Endothelial cell of umbilical vein (primary cell): ENCODE measurements at places on chromosomes 3 and 15. TPM values are rescaled to one million over a fixed set of nuclear protein-coding genes. Genes with fewer than 3 reads are reported as not detected.

GRCh38 chr15:92393071-92393979 is at the start of gene ST8SIA2:
TSS of gene ST8SIA2 (plus strand) at chr15:92393881. CDS start at chr15:92394065, 184 bp downstream.
- H3K4me1 ChIP-seq, result peaks cover 2% of the 10 kb centered on the region
- peak; percentile 3 for DNase-seq
- H3K36me3 ChIP-seq, result no peaks in the 10 kb centered on the region
- peaks cover 43% of the 10 kb centered on the region for H3K27me3 ChIP-seq
- H3K27ac ChIP-seq, result no peak within 1 kb of the TSS

DNA sequence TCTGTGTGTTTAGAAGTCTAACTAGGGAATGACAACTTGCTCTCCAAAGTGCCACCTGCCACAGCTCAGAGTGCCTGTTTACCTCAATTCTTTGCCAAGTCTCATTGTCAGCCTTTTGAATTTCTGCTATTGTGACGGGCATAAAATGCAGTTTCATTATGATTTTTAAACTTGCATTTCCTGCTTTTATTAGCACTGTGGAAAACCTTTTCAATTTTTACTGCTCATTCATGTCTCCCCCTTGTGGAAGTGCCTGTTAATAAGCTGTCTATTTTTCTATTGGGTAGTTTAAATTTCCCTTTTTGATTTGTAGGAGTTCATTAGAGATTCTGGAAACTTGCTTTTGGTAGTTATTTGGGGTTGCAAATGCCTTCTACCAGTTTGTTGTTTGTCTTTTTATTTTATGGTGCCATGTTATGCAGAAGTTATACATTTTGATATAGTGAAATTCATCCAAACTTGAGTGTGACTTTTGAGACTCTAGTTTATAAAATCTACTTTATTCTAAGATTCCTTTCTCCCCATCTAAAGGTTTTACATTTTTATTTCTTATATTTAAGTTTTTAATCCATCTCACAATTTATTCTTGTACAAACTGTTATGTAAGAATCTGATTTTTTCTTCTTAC is 53.9 kb upstream of the FRMD4B start:
- no peaks in the 10 kb centered on the region for H3K36me3 ChIP-seq
- H3K27me3 ChIP-seq, result no peaks in the 10 kb centered on the region
- H3K4me1 ChIP-seq, result no peaks in the 10 kb centered on the region
- no peak overlapping the region for H3K27ac ChIP-seq

DNA sequence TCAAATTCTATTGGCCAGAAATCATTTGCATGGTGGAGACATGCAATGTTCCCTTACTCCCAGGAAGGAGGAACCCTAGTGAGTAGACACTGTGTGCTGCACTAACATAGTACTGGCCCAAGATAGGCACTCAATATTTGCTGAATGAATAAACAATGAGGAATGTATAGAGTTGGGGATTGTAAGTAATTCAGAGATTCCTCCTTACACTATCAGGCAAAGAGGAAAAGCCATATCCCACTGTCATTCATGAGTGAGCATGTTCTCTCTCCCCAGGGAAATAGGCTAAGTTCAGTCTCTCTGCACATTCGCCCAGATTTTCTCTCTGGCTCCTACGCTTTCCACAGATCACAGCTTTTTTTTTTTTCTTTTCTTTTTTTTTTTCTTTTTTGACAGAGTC is 154.9 kb upstream of the WNT5A start:
- H3K36me3 ChIP-seq, result no peaks in the 10 kb centered on the region
- H3K4me1 ChIP-seq, result no peaks in the 10 kb centered on the region
- DNase-seq, result no peak
- H3K27me3 ChIP-seq, result no peaks in the 10 kb centered on the region
- no peak overlapping the region for H3K4me3 ChIP-seq

DNA sequence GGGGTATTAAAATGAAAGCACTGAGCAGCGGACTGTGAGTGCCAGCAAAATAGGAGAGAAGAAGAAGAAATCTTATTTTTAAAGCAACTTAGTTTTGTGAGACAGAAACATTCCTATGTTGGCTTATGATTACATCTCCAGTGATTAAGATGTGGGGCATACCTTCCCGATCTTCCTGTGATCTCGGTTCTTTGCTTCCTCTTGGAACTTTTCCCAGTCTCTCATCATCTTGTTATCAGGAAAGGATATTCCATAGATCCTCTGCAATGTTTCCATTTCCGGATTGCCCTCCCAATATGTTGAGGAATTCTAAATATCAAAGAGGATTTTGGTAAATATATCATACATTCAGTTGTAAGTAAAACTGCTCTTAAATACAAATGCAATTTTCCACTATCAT is 22.2 kb downstream of the TARS3 start:
- DNase-seq, result peak; percentile 42
- no peaks in the 10 kb centered on the region for H3K36me3 ChIP-seq
- no peak overlapping the region for H3K4me3 ChIP-seq
- no peaks in the 10 kb centered on the region for H3K27me3 ChIP-seq
- peak overlapping the region; percentile 13 for H3K27ac ChIP-seq

GRCh38 chr3:82224661-82225060 is 463.2 kb upstream of the GBE1 start:
- no peak overlapping the region for H3K27ac ChIP-seq
- H3K27me3 ChIP-seq, result no peaks in the 10 kb centered on the region
- no peak for DNase-seq
- H3K4me1 ChIP-seq, result no peaks in the 10 kb centered on the region

GRCh38 chr3:133915685-133916658 is 20.3 kb upstream of the RAB6B start:
- no peaks in the 10 kb centered on the region for H3K4me1 ChIP-seq
- H3K27me3 ChIP-seq, result peaks cover 2% of the 10 kb centered on the region
- no peak overlapping the region for H3K4me3 ChIP-seq
- H3K27ac ChIP-seq, result no peak overlapping the region
- no peak for DNase-seq

GRCh38 chr15:63597821-63598220 is 634 bp downstream of the FBXL22 start:
- no peak overlapping the region for H3K4me3 ChIP-seq
- no peaks in the 10 kb centered on the region for H3K27me3 ChIP-seq
- no peak for DNase-seq
- H3K4me1 ChIP-seq, result peaks cover 10% of the 10 kb centered on the region
- peaks cover 4% of the 10 kb centered on the region for H3K36me3 ChIP-seq

DNA sequence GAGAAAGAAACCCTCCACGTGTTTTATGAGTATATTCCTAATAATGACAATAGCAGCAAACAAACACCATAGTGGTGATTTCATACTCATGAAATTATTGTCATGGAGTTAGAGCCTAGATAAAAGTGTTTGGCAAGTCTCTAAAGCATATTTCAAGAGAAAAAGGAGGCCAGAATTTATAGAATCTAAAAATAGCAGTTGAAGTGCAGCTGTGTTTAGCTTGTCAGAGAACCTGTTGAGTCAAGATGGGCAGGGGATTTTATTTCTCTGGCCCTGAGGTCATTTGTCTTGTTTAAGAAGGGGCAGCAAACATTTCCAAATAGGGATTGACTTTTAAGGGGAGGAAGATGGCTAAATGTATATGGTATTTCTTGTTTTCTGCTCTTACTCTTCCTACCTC is 279.6 kb upstream of the CTDSPL start:
- H3K4me1 ChIP-seq, result no peaks in the 10 kb centered on the region
- no peak overlapping the region for H3K4me3 ChIP-seq
- no peaks in the 10 kb centered on the region for H3K36me3 ChIP-seq
- no peak for DNase-seq

GRCh38 chr3:95655363-95655986 is 1158.9 kb upstream of the EPHA6 start:
- H3K4me3 ChIP-seq, result no peak overlapping the region
- no peaks in the 10 kb centered on the region for H3K4me1 ChIP-seq
- H3K36me3 ChIP-seq, result no peaks in the 10 kb centered on the region
- no peak overlapping the region for H3K27ac ChIP-seq
- DNase-seq, result no peak

DNA sequence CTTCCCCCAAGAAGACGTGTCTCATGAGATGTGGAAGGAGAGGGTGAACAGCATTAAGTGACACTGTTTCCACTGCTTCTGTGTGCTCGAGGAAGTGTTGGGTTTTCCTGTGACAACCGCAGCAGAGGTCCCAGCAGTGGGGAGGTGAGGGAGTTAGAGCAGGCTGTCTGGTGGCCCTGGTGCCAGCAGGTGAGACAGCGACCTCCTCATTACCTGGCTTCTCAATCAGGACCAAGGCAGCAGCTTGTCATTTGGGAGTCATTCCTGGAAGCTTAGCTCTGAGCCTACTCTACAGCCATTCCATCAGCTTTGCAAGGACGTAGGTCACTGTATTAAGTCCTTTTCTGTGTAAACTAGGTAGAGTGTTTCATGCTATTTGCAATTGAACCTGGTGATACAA is 63.3 kb upstream of the RGMA start:
- no peaks in the 10 kb centered on the region for H3K27me3 ChIP-seq
- H3K4me3 ChIP-seq, result no peak overlapping the region
- no peak for DNase-seq
- no peak overlapping the region for H3K27ac ChIP-seq
- no peaks in the 10 kb centered on the region for H3K36me3 ChIP-seq
- no peaks in the 10 kb centered on the region for H3K4me1 ChIP-seq

DNA sequence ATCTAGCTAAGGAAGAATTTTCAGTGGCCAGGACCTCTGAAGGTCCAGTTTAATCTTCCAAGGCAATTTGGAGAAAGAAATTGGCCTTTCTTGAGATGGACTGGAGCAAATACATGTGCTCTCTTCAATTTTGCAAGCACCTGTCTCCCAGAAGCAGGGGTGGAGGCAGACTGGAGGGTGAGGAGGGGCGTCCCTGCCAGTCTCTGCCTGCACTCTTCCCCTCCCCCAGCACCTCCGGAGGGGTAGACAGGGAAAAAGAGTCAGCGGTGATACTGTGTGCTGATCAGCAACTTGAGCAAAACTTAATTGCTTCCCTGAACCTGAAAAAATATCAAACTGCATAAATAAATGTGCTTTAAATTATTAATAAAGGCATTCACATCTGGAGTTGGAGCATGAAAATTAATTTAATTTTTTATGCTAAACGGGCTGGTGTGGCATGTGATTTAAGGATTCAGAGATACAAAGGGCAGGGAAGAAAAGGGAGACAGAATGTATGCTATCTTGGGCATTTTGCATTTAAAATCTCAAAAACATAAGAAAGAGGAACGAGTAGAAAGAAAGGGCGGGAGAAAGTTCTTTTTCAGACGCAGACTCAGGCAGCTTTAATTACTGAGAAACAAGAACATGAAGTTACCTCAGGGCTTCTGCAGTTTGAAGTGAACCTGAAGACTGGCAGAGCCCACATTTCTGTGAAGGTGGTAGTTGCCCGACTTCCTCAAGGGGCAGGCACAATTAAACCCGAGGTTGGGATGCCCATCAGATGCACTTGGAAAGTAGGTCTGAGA is 319.7 kb downstream of the UACA start:
- DNase-seq, result no peak
- H3K27me3 ChIP-seq, result peaks cover 4% of the 10 kb centered on the region
- H3K4me1 ChIP-seq, result no peaks in the 10 kb centered on the region

DNA sequence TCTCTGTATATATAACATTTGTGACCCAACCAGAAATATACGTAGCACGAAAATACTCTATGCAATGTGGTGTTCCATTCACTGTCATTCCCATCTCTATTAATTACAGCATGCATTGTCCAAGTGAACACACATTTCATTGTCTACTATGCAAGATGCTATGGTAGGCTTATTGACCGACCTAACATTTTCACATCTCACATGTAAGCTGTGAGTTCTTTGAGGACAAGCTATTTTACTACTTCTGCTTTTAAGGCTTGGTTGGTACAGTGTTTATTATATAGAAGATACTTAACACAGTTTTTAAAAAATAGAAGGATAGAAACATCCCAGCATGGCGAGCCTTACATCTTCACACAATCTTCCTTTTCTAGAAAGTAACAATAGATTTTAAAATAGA is 164.4 kb downstream of the KLHL25 start:
- DNase-seq, result no peak
- H3K36me3 ChIP-seq, result no peaks in the 10 kb centered on the region
- H3K4me1 ChIP-seq, result no peaks in the 10 kb centered on the region
- H3K27me3 ChIP-seq, result no peaks in the 10 kb centered on the region

DNA sequence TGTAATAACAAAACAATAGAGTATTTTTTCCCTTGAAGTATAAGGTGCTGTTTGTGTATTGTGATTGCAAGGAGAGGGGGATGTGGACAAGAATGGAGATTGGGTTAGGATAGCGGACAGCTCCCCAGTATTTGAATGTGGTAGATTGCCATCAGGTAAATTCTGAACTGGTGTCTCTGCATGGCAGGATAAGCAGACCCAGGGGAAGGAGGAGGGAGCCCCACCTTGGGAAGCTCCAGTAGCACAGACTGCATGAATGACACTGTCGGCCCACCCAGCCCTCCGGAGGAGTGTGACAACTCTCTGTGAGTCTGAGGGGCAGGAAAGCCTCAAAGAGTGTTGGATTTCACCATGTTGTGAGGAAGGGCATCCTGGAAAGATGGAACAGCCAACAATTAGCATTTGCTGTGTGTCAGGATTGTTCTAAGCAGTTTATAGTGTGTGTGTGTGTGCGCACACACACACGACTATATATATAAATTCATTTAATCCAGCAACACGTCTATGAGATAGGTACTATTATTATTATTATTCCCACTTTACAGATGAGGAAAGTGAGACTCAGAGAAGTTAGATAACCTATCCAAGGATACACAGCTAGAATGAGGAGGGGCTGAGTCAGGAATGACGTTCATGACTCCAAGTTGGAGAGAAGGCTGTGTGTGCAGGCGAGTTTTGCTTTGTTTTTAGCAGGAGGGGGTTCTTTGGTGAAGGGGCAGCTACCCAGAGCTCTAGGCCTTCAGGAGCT is 63.4 kb upstream of the LCTL start:
- H3K36me3 ChIP-seq, result no peaks in the 10 kb centered on the region
- no peaks in the 10 kb centered on the region for H3K27me3 ChIP-seq
- H3K4me3 ChIP-seq, result no peak overlapping the region
- no peak overlapping the region for H3K27ac ChIP-seq
- no peaks in the 10 kb centered on the region for H3K4me1 ChIP-seq

DNA sequence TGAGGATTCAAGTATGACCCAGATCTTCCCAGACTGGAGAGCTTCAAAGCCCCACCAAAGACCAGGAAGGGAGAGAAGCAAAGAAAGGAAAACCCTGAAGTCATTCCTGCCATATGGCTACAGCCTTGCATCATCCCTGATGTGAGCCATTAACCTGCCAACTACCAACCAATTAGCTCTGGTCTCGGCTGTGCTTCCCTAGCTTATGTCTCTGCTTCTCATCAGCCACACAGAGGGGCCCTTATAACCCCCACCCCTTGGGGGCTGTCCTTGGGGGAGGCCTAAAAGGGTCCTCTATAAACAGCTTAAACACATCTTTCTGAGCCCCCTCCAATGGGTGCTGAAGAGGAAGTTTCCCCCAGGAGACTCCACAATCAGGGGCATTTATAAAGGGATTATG is 52.8 kb downstream of the NOX5 start:
- H3K4me3 ChIP-seq, result no peak overlapping the region
- no peaks in the 10 kb centered on the region for H3K36me3 ChIP-seq
- no peak for DNase-seq
- H3K27me3 ChIP-seq, result no peaks in the 10 kb centered on the region

GRCh38 chr3:182795389-182795782 is 2.1 kb downstream of the ATP11B start:
- H3K4me1 ChIP-seq, result peaks cover 17% of the 10 kb centered on the region
- peak overlapping the region; percentile 90 for H3K4me3 ChIP-seq
- H3K27ac ChIP-seq, result no peak overlapping the region
- no peaks in the 10 kb centered on the region for H3K27me3 ChIP-seq
- no peaks in the 10 kb centered on the region for H3K36me3 ChIP-seq

Gene SLC35G2
- total RNA-seq, result 17.7 and 19.4 TPM in 2 replicates

Gene CPLX3
- 0.16 TPM in 1 of 2 replicates, not detected in the other for total RNA-seq
